ENCODE measurements at places on chromosomes 3 and 15.
A peak's percentile ranks its signal among the peaks of the same experiment; 100 is the strongest.

GRCh38 chr3:27596334-27596841 lies 112.2 kb upstream of the SLC4A7 start:
- peak; percentile 38 for DNase-seq

GRCh38 chr3:127413318-127413673 lies 125.5 kb upstream of the PRR20G start:
- no peak for DNase-seq

GRCh38 chr3:73753985-73754384 lies 129.2 kb upstream of the PDZRN3 start:
- DNase-seq, result no peak

- no peak for DNase-seq
These were observed 73.2 kb downstream of the CLSTN2 start for GRCh38 chr3:140007911-140008869.

- peak; percentile 95 for DNase-seq
These were observed 50.5 kb upstream of the GK5 start for GRCh38 chr3:142275856-142276255.

All from fibroblast of lung (primary cell).